ENCODE measurements at places on chromosomes 6 and 20. TPM values are rescaled to one million over a fixed set of nuclear protein-coding genes. Genes with fewer than 3 reads are reported as not detected.

GRCh38 chr6:29992807-29993206 is 50.5 kb downstream of the HLA-A start:
- DNase-seq, result no peak

DNA sequence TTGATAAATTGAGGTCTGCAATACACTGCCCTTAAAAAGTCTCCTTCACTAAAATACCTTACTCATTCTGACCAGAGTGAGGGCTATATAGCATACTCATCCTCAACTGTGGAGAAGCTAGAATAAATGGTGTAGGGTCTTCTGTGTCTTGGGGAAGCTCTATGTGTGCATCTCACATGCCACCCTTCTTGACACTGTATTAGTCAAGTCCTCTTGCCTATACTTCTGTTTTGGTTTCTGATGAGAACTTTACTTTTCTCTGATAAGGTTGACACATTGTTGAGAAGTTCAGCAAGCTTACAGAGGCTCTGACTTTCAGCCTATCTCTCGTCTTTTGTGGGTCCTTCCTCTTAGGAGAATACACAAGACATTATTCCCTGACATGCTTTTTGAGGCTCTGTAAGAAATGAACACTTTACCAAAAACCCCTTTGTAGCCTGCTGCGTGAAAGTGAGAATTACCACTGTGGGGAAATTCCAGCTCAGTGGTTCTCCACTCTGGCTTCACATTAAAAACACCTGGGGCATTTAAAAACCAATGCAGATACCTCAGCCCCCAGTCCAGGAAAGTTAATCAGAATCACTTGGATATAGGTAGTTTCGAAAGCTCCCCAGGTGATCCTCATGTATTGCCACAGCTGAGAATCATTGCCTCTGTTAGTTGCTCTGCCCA is 372.1 kb upstream of the HS3ST5 start:
- no peak for DNase-seq

GRCh38 chr20:20003031-20003954 is 13.9 kb upstream of the NAA20 start:
- DNase-seq, result no peak

Gene BTNL2
- total RNA-seq, result not detected

Gene EPPIN
- total RNA-seq, result not detected

All from left lung (tissue), 14 donors.